ENCODE measurements at places on chromosomes 4 and X.

DNA sequence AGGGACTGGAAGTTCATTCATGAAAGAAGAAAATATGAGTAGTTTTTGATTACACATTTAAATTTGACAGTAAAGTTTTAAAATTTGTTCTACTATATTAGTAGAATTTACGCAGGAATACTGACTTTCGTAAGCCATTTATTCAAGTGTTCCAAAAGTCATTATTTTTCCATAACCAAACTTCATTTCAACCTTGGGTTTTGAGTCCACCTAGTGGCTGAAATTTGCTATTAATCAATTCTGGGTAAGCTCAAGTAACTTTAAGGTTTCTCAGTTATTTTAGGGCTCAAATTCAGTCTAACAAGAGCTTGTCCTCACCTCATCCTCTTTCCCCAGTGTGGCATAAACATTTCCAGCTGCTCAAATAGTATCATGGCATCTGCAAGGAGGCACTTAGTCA lies 175.4 kb downstream of the SH3BGRL start:
- DNase-seq: peak; percentile 28

GRCh38 chrX:39156051-39156450 lies 354.8 kb downstream of the MID1IP1 start:
- DNase-seq: no peak

DNA sequence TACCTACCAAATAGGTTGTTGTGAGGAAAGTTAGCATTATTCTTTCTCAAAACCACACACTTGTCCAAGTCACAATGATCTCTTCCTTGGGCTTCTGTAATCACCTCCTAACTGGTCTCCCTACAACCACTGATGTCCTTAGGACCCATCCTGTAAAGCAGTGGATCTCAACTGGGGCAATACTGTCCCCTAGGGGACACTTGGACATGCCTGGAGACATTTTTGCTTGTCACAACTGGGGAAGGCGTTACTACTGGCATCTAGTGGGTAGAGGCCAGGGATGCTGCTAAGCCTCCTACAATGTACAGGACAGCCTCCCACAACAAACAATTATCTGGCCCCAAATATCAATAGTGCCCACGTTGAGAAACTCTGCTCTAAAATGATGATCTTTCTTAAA lies 118.7 kb upstream of the AP1S2 start:
- DNase-seq: peak; percentile 56

DNA sequence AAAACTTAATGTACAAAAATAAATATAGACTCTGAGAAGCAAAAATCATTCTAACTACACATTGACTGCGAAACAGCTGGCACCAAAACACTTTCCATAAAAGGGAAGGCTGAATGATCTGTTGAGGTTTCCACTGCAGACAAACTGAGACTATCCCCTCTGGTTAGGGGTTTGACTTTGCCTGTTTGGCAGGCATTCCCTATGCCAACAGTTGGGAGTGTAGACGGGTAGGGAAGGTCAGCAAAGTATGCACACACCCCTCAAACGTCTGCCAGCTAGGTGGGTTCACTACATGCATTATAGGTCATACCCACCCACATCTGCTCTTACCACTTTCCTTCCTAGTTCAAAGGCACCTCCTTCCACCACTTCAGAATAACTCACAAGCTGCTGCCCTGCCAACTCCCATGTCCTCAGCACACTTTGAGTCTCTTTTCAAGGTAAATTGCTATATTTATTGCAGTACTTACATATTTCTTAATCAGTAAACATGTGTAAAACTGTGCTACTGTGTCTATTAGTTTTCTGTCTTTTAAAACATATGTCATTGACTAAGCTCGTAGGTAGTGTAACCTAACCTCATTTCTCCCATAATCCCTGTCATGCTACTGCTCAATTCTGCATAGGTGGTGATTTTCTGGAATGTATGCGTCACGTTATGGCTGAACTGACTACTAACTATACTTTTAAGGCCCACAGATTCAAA lies 12.4 kb downstream of the CTSO start:
- no peak for DNase-seq

GRCh38 chr4:122591196-122591595 lies 29.7 kb downstream of the IL21 start:
- no peak for DNase-seq

All from ELR (cell line).